ENCODE measurements at places on chromosomes 2 and 18.

DNA sequence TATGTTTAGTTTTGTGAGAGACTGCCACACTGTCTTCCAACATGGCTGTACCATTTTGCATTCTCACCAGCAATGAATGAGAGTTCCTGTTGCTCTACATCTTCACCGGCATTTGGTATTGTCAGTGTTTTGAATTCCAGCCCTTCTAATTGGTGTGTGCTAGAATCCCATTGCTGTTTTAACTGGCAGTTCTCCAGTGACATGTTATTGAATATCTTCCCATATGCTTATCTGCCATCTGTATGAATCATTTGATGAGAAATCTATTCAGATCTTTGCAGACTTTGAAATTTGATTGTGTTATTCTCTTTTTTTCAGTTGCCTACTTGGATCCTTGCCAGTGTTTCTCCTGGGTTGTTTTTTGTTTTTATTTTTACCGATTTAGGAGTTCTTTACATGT is 99.0 kb downstream of the SNTG2 start:
- DNase-seq: no peak

DNA sequence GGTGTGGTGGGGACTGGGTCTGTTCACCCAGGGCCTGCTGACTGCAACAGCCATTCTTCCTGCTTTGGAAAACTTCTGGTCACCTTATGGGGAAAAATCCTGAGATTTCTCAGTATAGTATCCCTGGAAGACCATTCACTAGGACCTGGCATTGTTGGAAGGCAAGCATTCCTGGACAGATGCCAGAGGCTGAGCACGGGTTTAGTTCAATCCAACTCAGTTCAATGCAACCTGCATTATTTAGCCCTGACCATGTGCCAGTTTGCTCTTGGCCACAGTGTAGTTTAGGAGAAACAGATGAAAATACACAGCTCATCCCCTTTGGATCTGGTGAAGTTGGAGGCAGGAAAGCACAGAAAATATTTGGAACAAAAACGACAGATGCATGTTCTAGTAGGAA is 95.9 kb downstream of the LPIN1 start:
- no peak for DNase-seq

GRCh38 chr2:176280867-176281658 is 11.8 kb downstream of the MTX2 start:
- DNase-seq: no peak

GRCh38 chr2:125330133-125330532 is 1305.0 kb downstream of the CNTNAP5 start:
- DNase-seq: no peak

- DNase-seq: no peak
These were observed 32.7 kb upstream of the ABCA12 start for GRCh38 chr2:215171151-215171550.

- DNase-seq: no peak
These were observed 277.0 kb downstream of the ZNF521 start for GRCh38 chr18:25074925-25075324.

GRCh38 chr2:239236043-239236807 is 164.6 kb downstream of the HDAC4 start:
- no peak for DNase-seq

GRCh38 chr18:25229081-25229480 is 122.9 kb downstream of the ZNF521 start:
- no peak for DNase-seq

DNA sequence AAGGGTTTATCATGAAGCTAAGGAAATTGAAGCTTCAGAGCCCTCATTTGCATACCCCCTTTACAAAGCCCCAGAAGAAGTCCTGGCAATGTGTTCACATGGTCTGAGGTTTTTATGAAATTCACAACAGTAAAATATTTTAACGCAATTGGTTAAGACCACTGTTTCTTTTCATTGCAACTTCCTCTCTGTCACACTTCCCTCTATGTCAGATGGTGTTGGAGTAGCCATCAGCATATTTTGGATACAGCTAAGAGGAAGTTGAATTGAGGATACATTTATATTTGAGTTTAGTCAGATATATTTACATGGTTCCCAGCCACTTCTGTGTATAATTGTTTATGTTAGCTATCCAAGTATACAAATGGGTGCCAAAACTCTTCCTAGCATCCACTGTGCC is 170.0 kb downstream of the TXNL1 start:
- DNase-seq: no peak

DNA sequence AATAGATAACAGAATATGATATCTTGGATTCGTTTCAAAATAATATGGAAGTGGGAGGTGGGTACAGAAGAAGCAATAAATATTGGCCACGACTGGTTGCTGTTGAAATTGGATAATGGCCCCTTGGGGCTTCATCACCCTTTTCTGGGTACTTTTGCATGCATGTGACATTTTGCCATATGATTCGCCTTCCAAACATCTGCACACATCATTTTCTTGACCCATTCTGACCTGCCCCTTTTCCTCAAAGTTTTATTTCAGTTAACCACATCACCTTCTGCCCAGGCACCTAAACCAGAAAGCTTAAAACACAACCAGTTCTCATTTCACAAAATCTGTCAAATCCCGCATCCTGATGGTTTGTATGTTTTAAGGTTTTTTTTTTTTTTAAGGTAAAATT is 116.7 kb upstream of the AGAP1 start:
- no peak for DNase-seq

DNA sequence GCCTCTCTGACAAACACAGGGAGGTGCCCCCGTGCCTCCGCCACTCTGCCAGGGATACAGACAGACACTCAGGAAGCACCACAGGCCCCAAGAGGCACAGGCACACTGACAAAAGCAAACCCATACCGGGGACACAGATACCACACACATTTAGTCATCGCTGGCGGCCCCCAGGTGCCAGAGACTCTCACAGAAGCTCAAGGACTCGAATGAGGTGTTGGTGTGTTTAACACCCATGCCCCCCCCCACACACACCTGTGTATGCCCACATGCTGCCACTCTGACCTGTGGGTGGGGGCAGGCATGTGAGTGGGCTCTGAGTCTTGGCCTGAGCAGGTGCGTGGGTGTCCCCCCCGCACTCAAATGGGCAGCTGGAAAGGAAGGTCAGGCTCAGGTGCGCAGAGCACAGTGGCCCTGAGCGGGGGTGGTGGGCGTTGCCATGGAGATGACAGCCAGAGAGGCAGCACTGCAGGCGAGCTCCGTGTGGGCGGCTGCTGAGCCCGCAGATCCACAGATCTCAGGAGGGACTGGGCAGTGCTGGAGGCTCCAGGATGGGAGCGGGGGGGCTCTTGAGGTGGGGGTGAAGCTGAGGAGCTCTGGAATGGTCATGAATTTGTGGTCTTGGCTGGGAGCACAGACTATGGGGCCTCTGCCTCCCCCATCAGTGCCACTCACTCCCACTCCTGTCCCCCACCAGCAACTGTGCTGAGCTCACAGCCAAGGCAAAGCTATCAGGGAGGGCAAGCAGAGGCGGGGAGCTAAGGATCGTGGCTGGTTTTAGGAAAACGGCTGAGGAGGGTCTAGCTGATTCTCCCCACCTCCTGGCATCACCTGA is 73.9 kb upstream of the TAF1B start:
- no peak for DNase-seq

DNA sequence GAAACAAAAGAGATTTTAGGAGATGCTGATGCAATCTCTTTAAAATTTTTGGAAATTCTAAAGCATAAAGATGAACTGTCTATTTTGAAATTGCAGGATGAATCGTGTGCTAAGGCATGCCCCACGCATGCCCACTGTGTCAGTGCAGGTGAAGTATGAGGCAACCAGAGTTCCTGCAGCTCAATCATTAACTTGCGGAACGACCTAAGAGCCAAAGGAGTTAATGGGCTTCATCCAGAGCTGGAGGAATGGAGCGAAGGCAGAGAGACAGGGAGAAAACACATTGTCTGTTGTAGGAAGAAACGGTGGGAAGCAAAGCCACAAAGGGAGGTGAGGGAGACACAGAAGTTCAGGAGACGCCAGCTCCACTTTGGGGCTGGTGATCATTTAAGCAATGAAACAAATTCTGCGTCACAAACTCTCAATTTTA is 265.2 kb downstream of the CCDC85A start:
- no peak for DNase-seq

GRCh38 chr2:48768669-48769068 is 13.1 kb upstream of the LHCGR start:
- DNase-seq: no peak

- DNase-seq: no peak
These were observed 4.9 kb downstream of the MBD1 start for GRCh38 chr18:50276452-50276851.

GRCh38 chr2:30348825-30349224 is 98.2 kb upstream of the LCLAT1 start:
- DNase-seq: no peak

DNA sequence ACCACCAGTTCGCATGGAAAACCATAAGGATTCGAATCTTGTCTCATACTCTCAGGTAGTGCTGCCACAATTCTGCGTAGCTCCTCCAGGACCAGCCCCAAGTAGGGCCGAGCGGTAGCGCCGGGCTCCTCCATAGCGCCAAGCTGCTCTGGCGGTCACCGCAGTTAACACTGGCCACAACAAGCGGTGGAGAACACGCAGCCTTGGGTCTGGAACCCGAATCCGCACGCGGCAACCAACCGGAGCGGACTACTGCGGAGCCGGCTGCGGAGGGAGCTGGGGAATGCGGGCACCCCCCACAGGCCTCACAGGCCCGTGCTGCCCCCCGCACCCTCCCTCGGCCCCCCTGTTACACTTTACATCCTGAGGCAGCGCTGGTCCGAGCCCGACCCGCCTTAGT is 531.5 kb downstream of the STK39 start:
- DNase-seq: no peak

DNA sequence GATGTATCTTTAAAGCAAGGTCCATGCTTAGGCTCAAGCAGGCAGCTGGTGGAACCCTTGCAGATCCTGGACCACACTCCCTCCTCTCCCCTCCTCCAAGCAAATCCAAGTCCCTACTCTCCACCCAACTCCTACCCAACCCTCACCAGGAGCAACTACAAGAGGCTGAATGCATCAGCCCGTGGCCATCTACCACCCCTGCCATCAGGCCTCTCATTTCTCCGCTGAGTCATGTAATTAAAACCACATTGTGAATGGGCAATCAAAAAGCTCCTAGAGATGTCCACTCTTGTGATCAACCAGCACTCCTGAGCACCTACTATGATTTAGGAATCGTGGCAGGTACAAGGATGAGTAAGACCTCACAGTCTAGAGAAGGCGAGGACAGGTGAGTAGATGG is 142.2 kb upstream of the CAPN13 start:
- DNase-seq: no peak

DNA sequence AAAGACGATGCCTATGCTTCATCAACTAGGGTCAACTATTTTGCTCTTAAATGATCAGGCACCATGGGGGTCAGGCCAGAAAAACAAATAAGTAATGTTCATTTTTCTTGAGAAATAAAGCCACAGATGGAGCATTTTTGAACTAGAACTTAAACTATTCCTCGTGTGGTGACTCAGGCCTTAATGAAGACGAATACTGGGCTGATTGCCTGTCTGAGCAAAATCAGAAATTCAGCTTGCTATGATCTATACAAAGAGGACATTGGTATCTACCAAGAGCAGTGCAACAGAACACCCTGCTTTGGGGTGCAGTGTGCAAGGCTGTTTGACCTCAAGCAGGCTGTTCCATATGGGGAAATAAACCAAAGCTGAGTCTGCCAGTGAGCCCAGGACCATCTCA is 176.0 kb downstream of the NRP2 start:
- DNase-seq: no peak

- no peak for DNase-seq
These were observed 45.7 kb downstream of the ARL5A start for GRCh38 chr2:151782378-151783132.

GRCh38 chr2:21774691-21775368 is 651.1 kb downstream of the TDRD15 start:
- DNase-seq: no peak

GRCh38 chr2:20153131-20153851 is 71.6 kb downstream of the SDC1 start:
- no peak for DNase-seq

DNA sequence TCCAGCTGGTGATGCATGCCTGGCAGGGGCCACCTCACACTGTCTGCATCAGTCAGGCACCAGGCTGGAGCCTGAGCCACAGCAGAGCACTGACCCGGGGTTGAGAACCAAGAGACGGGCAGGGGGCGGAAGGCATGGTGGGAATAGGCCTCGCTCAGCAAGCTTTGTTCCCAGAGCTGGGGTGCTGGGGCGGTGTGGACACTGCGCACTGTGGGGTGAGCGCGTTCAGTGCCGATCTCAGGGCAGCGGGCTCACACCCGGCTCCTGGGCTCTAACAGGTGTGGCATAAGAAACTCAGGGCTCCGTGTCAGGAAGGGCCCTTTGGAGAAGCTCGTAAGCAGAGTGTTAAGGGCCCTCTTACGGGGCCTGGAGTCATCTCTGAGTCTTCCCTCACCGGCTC is 15.7 kb downstream of the SH3RF3 start:
- DNase-seq: no peak

- DNase-seq: no peak
These were observed 78.4 kb downstream of the KIF5C start for GRCh38 chr2:148953426-148953825.

DNA sequence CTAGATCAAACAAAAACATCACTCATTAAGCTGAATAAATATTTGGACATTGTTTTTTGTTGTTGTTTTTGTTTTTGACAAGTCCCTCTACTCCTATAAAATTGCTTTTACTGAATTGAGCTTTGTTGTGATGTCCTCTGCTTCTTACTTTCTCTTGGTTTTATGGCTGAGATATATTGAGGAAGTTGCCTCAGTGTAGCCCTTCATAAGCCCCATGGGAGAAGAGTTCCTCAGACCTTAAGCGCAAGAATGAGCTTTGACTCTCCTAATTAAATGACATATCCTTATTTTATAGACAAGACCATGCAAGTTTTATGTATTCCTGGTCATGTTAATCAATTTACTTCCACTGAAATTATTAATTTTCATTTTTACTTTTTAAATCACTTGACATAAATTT is 54.9 kb downstream of the CERKL start:
- no peak for DNase-seq

- no peak for DNase-seq
These were observed 80.7 kb upstream of the EHBP1 start for GRCh38 chr2:62624855-62625254.

DNA sequence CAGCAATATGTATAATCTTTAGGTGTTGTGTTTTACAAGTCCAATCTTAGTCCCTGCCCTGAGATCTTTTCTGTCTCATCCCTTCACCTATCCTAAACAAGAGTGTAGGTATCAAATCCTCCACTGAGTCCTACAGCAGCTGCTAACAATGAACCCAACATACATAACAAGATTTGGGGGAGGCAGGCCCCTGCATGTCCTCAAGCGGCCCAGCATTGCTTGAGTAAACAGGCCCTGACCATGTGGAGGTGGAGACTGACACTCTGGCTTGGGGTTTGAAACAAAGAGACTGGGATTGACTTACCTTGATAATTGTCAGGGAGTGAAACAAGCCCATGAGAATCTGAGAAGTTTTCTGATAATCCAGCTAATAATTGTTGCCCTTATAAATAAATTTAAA is 213.4 kb downstream of the STK39 start:
- no peak for DNase-seq
